ENCODE measurements at places on chromosomes 3 and 15.

DNA sequence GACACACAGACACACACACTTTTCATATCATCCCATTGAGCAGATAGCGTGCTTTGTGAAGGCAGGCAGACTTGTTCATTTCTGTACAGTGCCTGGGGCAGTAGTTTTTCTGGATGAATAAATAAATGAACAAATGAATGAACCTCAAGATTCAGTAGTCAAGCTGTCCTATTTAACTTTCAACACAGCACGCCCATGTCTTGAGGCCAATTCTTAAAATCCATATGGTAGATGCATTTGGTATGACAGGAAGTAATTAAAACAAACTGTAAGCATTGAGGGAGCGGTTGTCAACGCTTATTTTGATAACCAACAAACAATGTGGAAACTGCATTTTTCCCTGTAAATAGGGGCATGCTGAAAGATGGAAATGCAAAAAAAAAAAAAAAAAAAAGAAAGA is 80.0 kb upstream of the BNC1 start:
- DNase-seq: no peak

DNA sequence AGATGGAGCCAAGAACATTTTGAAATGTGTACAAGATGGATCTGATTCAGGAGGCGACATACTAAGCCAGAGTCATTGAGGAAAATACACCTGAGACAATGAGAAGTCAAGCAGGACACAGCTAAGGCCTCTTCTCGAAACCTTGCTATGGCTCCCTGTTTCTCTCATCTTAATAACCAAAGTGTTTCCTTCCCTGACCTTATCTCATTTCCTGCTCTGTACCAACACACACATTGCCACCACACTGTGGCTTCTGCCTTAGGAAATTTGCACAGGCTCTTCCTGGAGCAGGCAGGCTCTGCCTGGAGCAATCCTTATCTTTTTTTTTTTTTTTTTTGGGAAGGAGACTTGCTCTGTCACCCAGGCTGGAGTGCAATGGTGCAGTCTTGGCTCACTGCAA is 36.6 kb downstream of the OXSM start:
- DNase-seq: no peak

DNA sequence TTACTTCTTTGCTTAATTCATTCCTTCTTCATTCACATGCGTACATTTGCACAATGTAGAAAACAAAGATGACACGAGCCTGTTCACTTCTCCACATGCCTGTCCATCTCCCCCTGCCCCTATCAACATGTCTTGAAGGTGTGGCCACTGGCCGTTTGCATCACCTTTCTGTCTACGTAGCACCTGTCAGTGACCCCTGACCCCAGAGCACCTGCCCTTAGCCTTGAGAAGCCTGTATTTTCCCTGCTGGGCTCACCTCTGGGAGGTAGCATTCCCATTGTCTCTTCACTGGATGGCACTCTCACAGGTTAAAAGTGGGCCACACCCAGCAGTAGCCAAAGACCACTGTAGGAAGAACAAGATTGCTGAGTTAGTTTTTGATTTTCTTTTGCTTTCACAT is 234.1 kb downstream of the THSD4 start:
- no peak for DNase-seq

DNA sequence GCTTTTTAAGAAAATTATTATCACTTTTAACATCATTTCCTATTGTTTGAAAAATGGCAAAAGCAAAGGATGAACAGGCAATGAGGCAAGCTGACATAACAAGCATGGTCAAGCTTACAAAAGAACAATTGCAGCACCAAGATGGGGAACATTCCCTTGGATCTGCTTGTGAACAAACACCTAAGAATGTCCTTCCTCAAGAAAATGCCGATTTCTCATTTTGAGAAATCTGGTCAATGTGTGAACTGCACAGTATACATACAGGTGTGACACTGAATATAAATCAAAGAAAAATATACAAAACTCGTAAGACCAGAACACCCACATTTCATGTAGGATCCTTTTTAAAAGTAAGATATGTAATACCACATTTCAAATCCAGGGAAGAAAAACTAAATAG is 58.9 kb downstream of the LRRFIP2 start:
- no peak for DNase-seq

GRCh38 chr3:183698318-183698751 is 738 bp downstream of the YEATS2 start:
- DNase-seq: no peak

GRCh38 chr3:46897031-46897430 is 19.5 kb downstream of the PTH1R start:
- DNase-seq: no peak

DNA sequence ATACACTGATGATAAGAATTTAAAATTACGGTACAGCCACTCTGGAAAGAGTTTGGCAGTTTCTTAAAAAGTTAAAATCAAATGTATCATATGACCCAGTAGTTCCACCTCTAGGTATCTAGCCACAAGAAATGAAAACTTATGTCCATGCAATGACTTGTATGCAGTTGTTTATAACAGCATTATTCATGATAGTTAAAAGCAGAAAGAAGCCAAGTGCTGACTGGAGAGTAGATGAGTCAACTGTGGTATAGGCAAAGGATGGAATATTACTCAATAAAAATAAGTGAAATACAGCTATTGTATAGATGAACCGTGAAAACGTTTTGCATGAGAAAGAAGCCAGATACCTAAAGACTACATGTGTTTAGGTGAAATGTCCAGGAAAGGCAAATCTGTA is 14.8 kb downstream of the GPR87 start:
- no peak for DNase-seq

DNA sequence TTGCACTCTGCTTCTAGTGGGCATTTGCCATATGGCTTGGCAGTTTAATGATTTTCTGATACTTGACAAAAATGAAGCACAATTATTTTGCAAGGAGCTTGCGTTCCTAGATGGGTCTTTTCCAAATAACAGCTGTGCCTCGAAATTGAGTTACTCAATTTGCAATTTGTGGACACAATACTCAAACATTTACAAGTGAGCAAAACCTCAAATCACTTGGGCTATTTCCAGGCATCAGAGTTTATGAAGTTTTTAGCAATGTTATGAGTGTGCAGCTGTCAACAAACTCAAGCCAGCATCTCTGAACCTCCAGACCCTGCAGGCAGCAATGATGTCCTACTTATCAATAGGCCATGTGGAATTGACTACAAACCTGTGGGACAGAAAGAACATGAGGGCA is 41.3 kb downstream of the NMNAT3 start:
- DNase-seq: no peak

DNA sequence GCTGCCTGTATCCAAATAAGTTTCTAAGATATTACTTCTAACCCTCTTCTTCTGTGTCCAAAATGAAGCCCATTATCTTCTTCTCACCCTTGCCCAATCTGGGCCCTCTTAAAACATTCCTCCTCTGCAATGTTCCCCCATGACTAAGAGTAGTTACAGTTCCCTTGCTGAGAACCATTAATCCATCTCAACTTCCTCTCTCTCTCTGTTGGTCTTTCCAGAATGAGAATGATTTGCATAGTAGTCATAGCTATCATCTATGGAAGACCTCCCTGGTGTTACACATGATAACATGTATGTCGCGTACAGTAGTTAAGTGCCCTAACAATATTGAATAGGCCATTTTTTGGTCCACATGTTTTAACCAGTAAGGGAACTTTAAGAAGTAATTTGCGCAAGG is 177.9 kb downstream of the ANXA2 start:
- no peak for DNase-seq

GRCh38 chr3:125615256-125615655 is 20.0 kb upstream of the OSBPL11 start:
- DNase-seq: no peak

DNA sequence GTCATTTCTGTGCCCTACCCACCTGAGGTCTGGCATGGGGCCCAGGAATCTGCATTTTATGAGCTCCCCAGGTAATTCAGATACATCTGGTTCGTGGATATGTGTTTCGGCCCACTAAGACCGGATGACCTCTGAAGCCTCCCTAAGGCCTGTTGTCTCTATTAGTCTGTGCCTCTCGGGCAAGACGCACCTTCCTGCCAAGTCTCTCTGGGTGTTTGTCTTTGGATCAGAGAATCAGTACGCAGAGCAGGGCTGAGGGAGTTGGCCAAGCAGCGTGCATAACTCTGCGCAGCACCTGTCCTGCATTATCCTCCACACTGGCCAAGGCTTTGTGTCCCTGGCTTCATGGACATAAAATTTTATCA is 181.0 kb downstream of the THSD4 start:
- no peak for DNase-seq

DNA sequence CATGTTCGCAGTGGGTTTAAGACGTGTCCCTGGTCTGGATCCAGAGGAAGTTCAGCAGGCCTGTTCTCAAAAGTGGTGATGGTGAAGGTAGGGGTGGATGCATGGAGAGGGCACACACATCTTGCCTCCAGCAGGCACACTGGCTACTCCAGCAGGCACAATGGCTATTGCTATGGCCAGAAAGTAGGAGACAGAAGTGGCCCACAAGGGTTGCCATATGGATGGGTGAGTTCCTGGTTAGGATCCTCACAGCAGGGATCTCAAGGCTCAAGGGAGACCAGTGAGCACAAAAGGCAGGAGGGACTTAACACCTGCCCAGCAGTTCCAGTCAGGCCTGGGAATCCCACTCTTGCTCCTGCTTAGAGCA is 107.9 kb downstream of the LRIG1 start:
- DNase-seq: no peak

DNA sequence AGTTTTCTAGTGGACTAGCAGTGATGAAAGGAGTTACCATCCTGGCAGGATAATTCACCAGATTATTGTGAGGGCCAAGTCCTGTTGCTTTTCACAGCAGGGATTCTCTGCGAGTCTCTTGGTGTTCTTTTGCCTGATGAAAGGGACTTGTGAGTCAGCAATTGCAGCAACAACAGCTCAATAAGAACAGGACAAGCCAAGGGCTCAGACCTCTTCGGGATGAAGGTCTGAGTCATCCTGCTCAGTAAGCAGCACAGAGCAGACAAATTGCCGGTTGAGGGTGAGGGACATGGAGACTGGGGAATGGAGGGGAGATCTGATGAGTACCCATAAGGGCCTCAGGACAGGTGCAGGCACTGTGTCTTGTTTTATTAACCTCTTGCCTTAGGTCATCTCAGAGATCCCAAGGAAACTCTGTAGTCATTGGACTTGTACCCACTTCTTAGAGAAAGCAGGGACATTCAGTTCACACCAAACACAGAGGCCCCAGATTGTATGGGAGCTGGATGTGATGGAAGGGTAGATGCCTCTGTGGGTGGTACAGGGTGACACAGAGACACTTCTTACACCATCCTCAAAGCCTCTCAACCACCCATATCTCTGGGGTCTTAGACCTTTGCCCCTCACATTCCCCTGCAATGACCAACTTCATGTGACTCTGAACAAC is 173.8 kb upstream of the TLE3 start:
- DNase-seq: no peak

DNA sequence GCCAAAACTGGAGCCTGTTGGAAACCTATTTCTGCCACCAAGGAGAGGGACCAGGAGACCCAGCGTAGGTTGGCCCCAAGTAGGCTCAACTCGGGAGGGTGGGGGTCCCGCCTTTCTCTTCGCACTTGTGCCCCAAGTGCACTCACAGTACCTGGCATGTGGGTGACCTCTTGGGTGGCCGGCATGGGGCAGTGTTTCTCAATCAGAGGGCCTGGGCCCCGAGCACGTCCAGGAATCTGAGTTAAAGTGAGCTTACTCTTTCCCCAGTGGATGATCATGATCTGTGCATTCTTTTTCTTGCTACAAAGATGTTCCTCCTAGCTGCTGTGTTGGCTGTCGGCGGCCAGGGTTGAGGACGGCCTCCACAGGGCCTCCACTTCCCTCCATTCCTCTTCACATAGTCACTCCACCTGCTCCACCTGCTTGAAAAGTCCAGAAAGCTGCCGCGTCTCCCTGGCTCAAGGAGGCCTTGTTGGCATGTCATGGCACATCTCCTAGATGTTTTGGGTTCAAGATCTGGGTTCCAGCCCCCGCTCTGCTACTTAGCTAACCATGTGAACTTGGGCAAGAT is 66.5 kb upstream of the SEC61A1 start:
- DNase-seq: no peak

DNA sequence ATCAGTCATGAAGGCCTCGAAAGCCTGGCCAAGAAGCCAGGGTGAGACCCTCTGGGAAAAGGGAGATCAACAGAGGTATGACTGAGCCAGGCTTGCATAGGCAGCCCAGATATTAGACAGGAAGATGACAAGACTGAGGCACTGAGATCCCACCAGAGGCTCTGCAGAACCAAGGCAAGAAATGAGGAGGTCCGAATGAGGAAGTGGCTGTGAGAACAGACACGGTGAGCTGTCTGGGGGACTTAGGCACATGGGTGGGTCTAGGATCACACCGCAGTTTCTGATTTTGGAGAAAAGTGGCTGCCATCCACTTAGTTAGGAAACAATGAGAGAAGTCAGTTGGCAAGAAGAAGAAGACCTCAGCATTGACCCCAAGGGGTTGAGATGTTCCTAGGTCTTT is 31.5 kb upstream of the PRSS50 start:
- no peak for DNase-seq

- no peak for DNase-seq
Measured at GRCh38 chr3:16286751-16287543, 21.9 kb downstream of the OXNAD1 start.

GRCh38 chr15:100759698-100760356 is 119.8 kb upstream of the ALDH1A3 start:
- DNase-seq: no peak

DNA sequence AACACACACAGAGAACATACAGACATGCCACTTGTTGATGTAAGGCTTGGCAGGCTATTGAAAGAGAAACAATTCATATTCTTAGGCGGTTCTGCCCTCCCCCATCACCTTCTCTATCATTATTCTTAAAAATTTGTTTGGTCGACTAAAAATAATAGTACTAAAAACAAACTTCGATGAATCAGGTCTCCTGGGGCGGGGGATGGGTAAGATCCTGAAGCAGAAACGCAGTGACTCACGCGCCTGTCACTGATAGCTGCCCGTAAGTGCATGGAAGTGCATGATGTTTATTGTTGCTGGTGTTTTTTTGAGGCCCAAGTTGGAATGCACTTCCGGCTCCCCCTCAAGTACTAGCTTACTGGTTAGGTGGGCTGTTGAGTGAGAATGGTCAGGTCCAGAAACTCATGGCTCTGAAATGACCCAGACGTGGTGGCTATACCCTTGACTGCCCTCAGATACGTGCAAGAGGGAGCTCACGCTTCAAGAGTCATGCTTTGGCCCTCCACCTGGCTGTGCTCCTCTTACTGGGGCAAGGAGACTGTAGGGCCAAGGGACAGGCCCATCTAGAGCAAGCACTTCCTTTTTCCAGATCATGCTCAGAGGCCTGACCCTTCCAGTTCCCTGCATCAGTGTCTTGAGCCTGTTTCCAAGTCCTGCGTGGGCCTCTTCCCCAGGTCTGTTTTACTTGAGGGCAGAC is 10.9 kb downstream of the SMAD3 start:
- DNase-seq: no peak

DNA sequence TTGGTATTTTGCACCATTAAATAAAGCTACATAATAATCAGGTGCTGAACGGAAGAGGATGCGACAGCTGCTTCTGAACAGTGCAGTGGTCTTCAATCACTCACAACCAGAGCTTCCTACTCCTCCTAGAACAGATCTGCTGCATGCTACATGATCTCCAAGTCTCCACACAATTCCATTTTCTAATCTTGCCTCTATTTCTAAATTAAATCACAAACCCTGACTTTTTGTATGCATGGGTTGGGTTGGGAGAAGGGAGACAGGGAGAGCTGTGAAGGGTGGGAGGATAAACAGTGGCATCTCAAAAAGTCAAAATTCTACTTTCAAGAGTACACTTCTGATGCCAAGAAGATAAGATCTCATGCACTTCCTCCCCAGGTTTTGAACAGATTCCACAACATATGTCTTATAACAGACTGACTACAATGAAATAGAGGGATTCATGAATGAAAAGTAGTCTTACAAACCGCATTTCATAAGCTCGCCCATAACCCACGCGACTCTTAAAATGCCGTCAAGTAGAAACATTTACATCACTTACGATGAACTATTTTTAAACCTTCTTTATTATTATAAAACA is 57.2 kb downstream of the CHSY1 start:
- no peak for DNase-seq
